ENCODE measurements at places on chromosomes 16 and 17.

GRCh38 chr16:24445216-24445615 lies 94.2 kb upstream of the RBBP6 start:
- DNase-seq = no peak

DNA sequence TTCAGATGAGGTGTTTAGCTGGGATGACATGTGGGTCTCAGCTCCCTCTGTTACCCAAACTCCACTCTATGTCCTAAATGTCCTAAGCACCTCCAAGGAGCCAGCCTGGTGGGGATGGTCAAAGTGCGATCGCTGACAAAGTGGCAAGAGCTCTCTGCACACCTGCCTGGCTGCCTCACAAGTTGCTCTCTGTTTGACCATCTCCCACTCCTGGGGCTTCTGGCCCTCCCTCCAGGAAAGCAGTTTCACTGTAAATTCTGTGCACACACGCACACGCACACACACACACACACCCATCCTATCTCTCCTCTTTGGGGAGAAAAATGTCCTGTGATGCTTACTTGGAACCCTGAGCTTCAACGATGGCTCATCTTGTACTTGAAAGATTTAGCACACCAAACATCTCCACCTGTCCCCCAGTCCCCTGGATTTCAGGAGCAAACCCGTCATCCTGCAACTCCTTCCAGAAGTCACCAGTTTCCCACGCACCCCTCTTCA lies 1.7 kb downstream of the PITPNA start:
- DNase-seq = no peak

GRCh38 chr17:61389670-61390478 lies 9.8 kb upstream of the TBX2 start:
- no peak for DNase-seq

- no peak for DNase-seq
These were observed 14.1 kb upstream of the CCDC154 start for GRCh38 chr16:1458336-1458976.

- no peak for DNase-seq
These were observed 96.0 kb downstream of the ZFHX3 start for GRCh38 chr16:72951916-72952315.

DNA sequence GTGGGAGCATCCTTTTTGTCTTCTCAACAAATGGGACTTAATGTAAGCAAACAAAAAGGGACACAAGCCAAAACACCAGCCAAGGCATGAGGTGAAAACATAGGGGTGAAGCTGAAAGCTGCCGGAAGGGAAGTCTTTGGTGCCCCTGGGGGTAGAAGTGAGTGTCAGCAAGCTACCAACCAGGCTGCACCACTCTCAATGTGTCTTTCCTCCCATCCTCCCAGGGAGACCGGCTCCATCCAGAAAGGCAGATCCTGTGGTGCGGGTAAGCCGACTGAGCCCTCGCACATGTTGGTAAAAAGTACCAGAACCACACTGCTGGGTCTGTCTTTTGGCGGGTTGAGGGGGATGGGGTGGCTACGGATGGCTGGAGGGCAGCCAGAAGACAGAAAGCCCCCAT lies 52.0 kb upstream of the SREBF1 start:
- no peak for DNase-seq

- peak; percentile 22 for DNase-seq
These were observed 26.4 kb downstream of the TMEM235 start for GRCh38 chr17:78257810-78258322.

DNA sequence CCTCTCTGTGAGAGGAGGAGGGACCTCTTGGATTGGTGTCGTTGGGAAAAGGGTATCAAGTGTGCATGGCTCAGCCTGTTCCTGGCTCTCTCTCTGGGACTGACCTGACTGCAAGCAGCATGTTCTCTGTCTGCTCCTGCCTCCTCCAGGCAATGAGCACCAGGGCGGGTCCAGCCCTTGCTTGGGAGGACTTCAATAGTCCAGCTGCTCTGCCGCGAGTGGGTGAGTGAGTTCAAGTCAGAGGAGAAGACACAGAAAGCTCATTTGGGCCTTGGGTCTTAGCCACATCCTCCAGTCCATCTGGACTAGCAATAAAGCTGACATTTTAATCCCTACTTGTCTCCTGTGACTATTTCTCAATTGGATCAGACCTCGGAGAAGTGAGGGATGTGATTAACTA lies 25.2 kb upstream of the TNS4 start:
- DNase-seq = no peak

- DNase-seq = no peak
These were observed 11.9 kb downstream of the SEC14L5 start for GRCh38 chr16:4970010-4970409.

DNA sequence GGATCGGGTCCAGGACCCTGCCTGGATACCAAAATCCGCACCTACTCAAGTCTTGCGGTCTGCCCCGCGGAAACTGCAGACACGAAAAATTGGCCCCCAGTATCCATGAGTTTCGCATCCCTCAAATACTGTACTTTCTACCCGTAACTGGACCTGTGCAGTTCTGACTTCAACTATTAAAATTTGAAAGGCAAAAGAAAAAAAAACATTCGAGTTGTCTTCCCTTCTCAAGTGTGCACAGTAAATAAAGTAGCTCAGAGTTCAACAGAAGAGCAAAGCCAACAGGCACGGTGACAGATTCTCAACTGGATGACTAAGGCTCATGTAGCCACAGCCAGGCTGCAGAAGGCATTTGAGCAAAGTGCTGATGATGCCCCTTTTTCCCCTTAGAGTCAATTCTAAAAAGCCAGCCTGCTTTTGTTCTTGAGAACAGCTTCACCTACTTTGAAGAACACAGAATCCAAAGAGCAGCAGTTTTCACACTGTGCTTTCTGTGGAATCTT lies 32.5 kb downstream of the MARF1 start:
- DNase-seq = peak; percentile 25

- DNase-seq = peak; percentile 6
These were observed 47.8 kb upstream of the FOXF1 start for GRCh38 chr16:86462334-86463084.

DNA sequence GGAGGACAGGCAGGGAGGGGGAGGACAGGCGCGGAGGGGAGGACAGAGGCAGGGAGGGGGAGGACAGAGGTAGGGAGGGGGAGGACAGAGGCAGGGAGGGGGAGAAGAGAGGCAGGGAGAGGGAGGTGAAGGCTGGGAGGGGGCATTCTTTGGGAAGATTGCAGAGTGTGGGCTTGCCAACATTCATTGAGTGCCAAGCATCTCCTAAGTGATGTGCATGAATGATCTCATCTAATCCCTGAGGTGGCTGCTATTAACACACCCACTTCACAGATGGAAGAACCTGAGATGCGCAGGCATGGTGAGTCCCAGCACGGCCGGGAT lies 58.3 kb downstream of the NT5M start:
- DNase-seq = no peak

- no peak for DNase-seq
These were observed 7.5 kb downstream of the C1QTNF8 start for GRCh38 chr16:1088295-1089170.

- peak; percentile 94 for DNase-seq
These were observed 59.1 kb downstream of the OR1D5 start for GRCh38 chr17:3004150-3004801.

- DNase-seq = peak; percentile 54
These were observed 23.9 kb downstream of the LGALS9 start for GRCh38 chr17:27654654-27655524.

DNA sequence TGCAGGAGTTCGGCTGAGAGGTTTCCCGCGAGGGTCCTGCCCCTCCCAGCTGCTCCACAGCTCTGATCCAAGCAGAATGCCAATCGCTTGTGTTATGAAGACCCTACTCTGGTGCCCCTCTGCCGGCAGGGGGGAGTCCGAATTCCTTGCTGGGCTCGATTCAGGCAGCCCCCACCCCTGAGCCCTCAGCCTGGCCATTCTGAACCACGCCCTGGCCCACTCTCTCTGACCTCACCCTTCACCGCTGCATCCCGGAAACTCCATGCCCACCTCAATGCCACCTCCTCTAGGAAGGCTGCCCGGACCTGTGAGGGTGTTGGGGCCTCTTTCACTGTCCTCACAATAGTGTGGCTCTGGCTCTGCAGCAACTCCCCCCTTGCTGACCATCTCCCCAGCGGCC lies 7.9 kb upstream of the UBE2I start:
- no peak for DNase-seq
